Natural killer cell (primary cell): ENCODE measurements at places on chromosomes 3 and 15.
A peak's percentile ranks its signal among the peaks of the same experiment; 100 is the strongest.

DNA sequence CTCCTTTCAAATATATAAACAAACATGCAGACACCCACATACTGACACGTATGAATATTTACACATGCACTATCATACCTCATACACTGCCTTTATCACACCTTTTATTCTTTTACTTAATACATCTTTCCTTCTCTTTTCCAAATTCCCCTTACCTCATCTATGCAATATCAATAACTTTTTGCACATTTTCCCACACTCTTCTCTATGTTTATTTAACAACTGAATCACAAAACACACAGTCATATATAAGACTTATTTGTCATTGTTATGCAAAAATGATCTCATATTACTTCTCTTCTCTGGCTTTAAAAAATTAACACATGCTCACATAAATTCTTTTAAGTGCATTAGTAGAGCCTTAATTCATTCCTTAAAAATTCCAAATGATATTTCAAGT lies 461.4 kb downstream of the DIPK2A start:
- DNase-seq: no peak

- DNase-seq: peak; percentile 86
Observed at GRCh38 chr3:141441381-141442364, 45.2 kb upstream of the RASA2 start.

DNA sequence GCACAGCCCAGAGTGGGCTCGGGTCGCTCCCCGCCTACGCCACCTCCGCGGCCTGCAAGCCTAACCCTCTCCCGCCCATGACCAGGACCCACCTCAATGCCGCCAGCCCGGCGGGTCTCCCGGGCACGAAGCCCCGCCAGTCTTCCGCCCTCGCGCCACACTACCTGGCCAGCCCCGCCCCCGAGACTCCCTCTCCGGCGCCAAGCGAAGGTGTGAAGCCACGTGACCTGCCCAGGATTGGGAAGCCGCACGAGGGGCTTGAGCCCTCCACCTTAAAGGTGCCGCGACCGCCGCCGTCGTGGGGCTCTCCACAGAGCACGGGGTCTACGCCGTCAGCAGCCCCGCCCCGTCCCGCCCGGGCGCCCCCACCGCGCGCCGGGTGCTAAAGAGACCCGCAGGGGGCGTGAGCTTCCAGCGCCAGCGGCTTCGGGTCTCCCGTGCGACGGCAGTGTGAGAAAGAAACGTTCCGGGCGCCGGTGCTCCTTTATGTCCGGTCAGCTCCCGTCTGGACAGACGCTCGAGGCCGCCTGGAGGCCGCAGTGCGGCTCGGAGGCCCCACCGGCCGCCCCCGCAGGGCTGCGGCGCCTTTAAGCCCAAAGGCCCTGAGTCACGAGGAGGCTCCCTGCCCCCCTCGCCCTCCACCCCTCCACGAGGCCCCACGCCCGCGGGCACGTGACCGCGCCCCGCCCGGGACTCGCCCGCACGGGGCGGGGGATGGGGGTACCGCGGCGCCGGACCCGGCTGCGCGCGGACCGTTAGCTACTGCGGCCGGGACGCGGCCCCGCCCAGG lies at the start of gene CPEB1:
TSS of gene CPEB1 (minus strand) at position 319 of the 790 bp plus-strand sequence. CDS start 18,904 bp downstream, outside the sequence.
- no peak for DNase-seq

DNA sequence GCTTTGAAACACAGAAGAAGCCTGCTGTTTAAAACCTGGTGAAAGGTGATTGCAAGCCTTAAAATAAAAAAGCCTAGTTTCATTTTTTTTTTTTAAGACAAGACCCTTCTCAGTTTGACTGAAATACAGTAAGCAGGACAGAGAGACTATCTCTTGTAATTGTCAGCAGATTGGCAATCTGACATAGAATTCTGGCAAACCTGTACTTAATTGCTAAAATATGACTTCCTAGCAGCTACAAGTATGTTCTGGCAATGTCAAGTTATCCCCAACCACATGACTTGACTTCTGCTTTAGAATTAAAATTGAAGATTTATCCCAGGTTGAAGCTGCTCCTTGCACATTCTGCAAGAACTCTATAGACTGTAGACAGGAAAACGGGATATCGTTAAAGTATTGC lies 232.8 kb upstream of the NR2F2 start:
- no peak for DNase-seq

DNA sequence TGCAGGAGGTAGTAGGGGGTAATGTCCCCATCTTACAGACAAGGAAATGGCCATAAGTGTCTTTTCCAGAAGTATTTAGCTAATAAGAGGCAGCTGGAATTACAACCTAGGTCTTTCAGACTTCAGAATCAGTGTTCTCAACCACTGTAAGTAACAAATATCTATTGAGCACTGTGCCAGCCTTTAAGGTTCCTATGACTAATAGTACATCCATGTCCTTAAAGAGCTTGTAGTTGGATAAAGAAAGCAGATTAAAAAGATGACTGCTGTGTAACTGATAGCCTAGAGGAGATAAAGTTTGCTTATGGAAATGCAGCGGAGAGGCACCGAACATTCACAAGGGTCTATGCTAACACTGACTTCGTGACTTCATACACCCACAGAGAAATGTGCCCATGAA lies 136.0 kb downstream of the KCNMB2 start:
- no peak for DNase-seq

DNA sequence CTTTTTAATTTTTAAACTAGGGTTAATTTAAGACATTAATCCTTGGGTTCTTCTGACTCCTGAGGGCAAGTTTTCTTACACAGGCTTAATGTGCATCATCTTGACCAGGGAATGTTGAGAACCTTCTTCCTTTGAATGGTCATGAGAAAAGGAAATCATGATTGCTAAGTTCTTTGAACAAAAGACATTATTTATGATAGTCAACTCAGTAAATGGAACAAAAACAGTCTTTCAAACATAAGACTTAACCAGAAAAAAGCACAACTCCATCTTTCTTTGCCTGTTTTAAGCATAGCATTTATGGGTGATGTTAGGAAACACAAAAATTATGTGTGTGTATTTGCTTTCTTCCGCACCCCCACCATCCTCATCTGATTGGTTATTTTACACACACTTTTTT lies 5.4 kb downstream of the TLNRD1 start:
- no peak for DNase-seq

- DNase-seq: no peak
Observed at GRCh38 chr3:46908294-46908985, 30.9 kb downstream of the PTH1R start.

- DNase-seq: no peak
Observed at GRCh38 chr3:195009616-195010015, 261.3 kb downstream of the XXYLT1 start.

DNA sequence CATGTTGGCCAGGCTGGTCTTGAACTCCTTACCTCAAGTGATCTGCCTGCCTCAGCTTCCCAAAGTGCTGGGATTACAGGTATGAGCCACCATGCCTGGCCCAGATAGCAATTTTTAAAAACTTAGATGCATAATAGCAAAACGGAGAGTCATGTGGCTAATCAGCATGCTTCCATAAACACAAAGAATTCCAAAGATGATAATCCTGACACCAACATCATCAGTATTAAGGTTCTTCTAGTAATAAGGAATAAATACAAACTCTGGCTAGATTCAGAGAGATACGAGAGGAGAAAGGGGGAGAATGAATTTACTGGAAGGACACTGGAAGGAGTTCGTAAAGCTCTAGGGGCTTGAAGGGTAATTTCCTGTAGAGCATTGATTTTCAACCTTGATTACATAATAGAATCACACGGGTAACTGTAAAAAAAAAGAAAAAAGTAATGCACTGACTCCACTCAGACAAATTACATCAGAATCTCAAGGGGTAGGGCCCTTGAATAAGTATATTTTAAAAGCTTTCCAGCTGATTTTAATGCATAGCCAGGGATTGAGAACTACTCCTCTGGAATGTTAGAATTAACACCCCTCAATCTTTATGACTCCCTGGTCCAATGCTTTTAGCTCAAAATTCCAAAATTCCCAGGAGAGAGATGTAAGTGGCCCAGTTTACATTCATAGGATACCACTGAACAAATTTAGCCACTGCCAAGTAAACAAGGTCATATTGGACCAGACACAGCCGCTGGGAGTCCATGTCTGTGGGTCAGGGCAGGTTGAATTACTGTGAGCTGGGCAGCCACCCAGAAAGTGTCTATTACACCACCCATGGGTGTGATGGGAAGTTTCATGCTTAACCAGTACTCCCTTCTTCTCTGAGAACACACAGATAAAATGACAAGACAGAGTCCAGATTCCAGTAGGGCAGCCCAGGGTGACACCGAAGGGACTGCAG lies 243.9 kb downstream of the TBL1XR1 start:
- DNase-seq: no peak

GRCh38 chr3:170759511-170760173 lies 110.4 kb downstream of the RPL22L1 start:
- no peak for DNase-seq

GRCh38 chr15:49060710-49061495 lies 14.7 kb upstream of the SECISBP2L start:
- no peak for DNase-seq

DNA sequence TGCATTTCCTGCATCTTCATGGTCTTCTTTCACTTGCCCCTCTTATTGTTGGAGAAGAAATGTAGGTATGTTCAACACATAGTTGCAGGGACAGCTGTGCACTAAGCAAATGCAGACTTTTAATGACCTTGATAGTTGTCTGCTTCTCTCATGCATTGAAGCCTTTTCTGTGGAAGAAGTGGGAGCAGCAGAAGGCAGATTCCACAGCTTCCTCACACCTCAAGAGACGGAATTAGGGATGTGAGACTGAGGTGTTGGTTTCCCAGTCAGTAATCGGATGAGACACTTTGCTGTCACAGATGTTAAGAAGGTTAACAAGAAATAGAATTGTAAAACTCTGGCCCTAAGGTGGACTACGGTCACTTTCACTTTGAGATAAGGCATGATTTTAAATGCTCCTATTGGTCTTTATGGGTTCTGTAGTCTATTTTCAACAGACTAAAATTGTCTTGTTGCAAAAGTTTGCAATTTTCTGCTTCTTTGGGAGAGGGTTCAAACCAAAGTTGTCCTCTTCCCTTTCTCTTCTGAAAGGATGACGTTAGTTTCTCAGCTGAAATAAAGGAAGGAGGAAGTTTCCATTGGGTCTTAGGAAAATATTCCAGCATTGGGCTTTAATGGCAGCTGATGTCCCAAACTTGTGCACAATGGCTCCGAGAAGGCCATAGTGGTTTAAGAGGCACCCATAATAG lies 117.4 kb downstream of the LPP start:
- no peak for DNase-seq

DNA sequence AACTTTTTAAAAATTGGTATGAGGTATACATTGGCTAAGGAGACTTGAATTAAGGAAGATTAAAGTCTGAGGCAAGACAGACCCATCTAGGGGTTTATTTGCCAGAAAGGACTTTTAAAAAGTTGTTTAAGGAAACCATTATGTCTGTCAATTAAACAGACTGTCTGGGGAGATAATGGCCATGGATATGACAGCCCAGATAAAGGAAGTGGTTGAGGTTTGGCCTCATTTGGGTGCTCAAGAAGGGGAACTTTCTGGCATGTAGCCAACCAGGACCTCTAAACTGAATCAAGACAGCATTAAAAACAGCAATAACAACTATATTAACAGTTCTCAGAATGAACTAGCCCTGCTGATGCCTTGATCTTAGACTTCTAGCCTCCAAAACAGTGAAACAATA lies 9.9 kb upstream of the CD200R1L start:
- peak; percentile 70 for DNase-seq

GRCh38 chr3:181487236-181487978 lies 224.3 kb upstream of the SOX2 start:
- DNase-seq: no peak

DNA sequence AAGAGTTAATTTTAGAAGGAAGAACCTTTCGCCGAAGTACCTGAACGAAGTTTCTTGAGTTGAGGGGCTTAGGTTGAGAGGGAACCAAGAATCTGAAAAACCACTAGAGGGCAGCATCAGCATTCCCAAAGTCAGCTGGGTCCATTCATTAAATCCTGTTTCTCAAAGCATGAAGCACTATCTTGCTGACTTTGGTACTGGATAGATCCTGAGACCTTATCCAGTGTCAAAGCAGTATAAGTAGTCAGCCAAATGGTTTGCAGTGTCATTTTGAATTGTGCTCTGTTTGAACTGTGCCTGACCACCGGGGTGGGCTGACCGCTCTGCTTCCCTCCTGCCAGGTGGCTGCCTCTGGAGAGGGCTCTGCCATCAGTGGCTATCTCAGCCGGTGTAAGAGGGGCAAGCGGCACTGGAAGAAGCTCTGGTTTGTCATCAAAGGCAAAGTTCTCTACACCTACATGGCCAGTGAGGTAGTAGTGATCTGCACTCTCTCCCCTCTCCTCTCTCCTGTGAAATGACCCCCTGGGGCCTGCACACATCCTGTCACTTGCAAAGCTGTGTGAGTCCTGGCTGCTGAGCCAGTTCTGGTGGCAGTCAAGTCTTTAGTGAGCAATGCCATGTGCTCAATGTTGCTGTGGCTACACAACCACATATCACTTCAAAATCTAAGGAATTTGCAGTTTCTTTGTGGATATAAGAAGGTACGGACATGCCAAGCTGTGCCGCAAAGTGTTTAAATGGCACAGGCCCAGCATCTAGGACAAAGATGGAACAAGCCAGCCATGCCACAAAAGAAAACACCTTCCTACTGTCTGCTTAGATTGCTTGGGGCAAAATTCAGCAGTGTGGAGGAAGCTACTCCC lies 21.4 kb upstream of the NR2C2 start:
- DNase-seq: no peak

- no peak for DNase-seq
Observed at GRCh38 chr15:29765898-29766527, 56.3 kb downstream of the TJP1 start.

DNA sequence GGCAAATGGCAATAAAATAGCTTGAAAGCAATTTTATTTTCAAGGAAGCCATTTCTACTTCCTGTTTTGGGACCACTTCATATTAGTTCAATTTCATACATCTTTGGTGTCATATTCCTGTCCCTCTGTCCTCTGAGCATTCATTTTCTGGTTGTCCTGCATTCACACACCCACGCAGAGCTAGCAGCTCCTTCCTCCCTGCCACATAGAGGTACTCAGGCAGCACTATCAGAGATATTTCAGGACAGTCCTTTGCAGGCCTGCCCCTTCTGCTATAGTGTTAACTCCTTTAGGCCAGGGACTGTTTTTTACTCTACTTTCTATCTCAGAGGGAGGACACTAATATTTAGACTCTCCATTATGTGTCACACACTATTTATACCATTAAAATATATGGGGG lies 132.0 kb downstream of the ECT2 start:
- no peak for DNase-seq

DNA sequence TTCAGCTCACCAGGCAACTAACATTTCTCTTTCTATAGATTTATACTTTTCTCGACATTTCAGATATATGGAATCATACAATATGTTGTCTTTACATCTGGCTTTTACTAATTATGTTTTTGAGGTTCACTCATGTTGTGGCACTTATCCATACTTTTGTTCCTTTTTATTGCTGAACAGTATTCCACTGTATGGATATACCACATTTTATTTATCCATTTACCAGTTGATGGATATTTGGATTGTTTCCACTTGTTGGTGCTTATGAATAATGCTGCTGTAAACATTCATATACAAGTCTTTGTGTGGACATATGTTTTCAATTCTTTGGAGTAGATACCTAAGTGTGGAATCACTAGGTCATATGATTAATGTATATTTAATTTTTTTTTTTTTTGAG lies 97.2 kb downstream of the LEKR1 start:
- DNase-seq: no peak
